Renal pelvis (tissue), 12 donors: ENCODE measurements at places on chromosomes 4 and X.

DNA sequence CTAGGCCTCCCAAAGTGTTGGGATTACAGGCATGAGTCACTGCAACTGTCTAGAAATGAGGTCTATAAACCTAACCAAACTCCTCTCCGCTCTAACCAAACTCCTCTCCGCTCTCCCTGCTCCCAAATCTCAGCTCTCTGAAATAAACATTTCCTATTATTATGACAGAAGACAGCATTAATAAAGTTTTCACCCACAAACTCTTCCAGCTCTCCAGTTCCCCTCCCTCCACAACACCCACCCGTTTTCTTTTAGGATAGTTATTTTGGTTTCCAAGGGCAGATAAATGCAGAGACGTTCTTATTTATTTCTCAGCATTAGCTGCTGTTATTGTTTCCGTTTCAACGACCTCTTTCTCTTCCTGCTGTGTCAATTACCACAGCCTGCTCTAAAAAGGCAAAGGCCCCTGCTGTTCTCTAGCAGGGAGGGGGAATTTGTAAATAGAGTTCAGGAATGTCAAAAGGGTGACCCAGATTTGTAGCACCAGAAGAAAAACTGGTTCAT is 13.3 kb upstream of the SCD5 start:
- peak; percentile 36 for DNase-seq

- DNase-seq = no peak
Measured at GRCh38 chr4:107853444-107854355, 29.0 kb downstream of the SGMS2 start.

DNA sequence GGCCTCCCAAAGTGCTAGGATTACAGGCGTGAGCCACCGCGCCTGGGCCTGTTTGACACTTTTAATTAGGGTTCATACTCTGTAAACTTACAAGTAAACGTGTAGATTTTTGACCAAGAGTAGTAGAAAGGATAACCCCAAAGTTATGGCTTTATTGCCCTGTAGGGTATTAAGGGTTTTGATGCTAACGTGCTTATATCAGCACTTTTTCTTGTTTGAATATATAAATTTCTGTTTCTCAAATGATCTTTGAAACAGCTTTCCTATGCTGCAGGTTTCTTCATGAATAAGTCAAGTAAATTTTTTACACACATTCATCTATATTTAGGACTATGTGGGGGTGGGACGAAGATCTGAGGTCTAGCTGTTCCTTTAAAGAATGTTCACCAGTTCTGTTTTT is 29.3 kb upstream of the REPS2 start:
- no peak for DNase-seq

- DNase-seq = no peak
Measured at GRCh38 chrX:9131066-9131465, 97.1 kb upstream of the FAM9B start.

- no peak for DNase-seq
Measured at GRCh38 chrX:45683914-45684313, 483.2 kb upstream of the DIPK2B start.

GRCh38 chrX:154046031-154046781 is 26.5 kb upstream of the IRAK1 start:
- DNase-seq = peak; percentile 42

- no peak for DNase-seq
Measured at GRCh38 chr4:137559801-137560200, 27.5 kb upstream of the PCDH18 start.

DNA sequence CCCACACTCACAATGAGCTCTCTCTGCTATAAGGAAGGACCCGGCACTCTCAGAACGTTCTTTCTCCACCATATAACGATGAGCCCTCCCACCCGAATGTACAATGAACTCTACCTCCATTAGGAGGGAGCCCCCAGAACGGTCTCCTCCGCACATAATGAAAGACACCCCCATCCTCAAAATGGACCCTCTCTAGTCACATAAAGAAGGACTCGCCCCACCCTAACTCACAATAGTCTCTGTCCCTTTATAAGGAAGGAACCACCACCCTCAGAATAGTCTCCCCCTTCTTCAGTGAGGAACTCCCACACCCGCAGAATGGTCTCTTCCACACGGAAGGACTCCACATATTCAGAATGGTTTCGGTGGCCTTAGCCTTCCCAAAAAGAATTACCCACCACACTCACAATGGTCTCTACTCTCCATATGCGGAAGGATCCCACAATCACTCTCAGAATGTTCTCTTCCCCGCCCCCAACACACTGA is 477 bp downstream of the SLC35A2 start:
- no peak for DNase-seq

- no peak for DNase-seq
Measured at GRCh38 chr4:182348779-182349326, 105.7 kb downstream of the TENM3 start.

GRCh38 chrX:131677655-131678628 is 134.1 kb downstream of the OR13H1 start:
- DNase-seq = peak; percentile 11

DNA sequence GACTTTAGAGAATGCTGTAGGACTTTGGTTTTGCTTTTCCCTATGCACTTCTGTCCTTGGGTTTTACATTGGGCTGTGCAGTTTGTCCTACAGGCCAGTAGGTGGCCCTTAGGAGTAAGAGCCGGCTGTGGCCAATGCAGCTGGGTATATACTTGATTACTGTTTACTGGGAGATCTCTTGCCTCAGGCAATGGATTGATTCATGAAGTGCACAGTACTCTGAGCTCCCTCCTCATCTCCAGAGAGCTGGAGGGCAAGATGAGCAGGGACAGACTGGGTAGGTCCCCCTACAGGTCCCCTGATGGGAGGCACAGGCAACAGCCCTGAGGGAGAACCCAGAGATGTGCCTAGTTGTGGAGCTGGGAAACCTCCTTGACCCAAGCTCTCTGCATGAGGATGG is 103.8 kb upstream of the QRFPR start:
- no peak for DNase-seq

GRCh38 chr4:93983140-93983539 is 154.6 kb downstream of the ATOH1 start:
- DNase-seq = no peak
